ENCODE measurements at places on chromosomes 4 and X.

- no peak for DNase-seq
Measured at GRCh38 chrX:14872355-14872754, 514 bp downstream of the FANCB start.

DNA sequence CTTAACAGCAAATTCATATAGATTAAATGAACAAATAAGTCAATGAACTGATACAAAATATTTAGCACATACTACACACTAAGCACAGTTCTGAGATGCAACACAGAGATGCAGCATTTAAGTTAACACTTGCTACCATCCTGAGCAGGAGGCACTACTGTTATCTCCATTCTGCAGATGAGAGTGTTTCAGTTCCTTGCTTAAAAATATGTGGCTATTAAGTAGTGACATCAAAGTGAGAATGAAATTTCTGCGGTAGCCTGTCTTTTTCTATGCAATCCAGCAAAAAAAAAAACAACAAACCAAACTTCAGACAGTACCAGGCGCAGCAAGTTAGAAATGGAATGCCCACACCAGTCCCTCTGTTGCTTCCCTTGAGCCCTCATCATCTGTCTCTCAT is 90.8 kb downstream of the SHISA3 start:
- no peak for DNase-seq

DNA sequence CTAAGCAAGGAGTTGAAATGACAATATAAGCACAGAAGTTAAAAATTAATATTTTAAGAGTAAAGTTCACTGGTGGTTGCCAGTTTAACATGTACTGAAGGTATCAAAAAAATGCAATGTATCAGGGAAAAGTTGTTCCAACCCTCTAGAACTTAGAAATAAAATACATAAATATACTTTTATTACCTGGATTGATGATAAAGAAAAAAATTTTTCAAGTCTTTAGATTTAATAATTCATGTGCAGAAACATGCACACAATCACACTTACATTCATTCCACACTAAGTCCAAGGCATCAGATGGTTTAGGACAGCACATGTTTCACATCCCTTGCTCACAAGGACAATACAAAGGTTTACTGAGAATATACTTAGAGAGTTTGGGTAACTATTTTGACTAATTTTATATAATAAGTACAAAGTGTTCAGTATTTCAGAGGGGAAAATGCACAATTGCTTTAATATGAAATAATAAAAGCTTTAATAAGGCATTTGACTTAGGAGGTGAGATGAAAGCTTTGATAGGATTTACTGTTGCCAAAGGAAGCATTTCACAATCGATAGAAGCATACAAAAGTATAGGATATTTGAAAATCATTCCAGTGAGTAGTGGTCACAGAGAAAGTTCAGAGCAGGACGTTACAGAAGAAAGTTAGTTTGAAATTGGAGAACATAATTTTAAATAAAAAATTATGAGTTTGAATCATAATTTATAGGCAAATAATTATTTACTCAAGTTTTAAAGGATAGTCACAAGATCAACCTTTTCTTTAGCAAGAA is 392 bp upstream of the UGT2A3 start:
- no peak for DNase-seq

- DNase-seq: no peak
Measured at GRCh38 chr4:135485371-135485770, 1283.8 kb upstream of the PABPC4L start.

DNA sequence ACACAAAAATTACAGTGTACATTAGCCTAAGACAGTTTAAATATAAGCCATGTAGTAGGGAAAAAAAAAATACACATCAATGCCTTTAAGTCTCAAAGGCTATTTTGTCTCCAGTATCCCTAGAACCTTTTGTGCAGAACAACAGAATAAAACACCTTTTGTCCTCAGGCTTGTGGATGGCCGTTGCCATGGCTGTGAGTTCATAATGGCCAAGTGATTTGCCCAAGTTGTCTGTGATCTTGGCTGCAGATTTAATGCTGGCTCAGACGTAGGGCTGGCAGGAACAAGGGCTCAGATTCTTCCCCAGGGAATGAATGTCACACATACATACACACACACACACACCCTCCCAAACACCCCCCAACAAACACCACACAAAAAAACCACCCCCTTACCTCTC is 25.3 kb downstream of the GPM6B start:
- DNase-seq: no peak

DNA sequence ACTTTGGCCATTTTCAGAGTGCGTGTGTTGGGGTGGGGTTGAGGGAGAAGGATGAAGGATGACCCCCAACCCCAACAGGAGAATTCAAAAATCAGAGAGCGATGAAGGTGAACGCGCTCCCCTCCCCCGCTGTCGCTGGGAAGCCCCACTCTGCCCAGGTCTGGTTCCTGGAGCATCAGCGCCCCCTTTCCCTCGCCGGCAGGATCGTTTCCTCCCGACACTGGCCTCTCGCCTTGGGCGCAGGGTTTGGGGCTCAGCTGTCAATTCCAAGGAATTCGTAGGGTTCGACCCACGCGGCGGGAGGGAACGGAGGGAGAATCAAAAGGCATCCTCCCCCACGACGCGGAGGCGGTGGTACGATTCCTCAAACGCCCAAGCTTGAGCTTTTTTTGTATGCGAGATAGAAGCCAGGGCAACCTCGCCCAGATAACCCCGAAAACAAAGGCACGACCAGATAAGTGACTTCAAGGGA is 1.0 kb upstream of the PDGFRA start:
- DNase-seq: no peak

DNA sequence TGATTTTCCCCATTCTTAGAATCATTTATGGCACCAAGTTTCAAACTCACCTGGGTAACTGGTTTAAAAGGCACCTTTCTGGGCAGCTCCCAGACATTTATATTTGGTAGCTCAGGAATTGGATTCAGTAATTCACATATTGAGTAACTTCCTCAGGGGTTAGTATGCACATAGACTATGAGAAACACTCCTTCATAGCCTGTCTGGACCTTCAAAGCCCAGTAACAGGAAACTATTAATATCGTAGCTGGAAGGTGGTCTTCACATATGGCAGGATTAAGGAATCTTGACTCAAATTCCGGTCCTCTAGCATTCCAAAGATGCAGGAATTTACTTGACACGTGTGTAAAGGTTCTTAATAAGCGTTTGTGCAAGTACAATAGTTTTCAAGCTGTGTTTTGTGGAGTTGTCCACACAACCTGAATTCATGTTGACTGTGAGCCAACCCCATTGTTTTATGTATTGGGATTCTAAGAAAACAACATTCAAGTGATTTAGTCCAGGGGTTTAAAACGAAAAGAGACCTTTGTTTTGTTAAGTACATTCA is 78.4 kb downstream of the PLS3 start:
- DNase-seq: no peak

GRCh38 chr4:38818441-38818976 is 13.9 kb upstream of the TLR1 start:
- DNase-seq: no peak

GRCh38 chr4:113614414-113614813 is 147.1 kb downstream of the CAMK2D start:
- DNase-seq: no peak

DNA sequence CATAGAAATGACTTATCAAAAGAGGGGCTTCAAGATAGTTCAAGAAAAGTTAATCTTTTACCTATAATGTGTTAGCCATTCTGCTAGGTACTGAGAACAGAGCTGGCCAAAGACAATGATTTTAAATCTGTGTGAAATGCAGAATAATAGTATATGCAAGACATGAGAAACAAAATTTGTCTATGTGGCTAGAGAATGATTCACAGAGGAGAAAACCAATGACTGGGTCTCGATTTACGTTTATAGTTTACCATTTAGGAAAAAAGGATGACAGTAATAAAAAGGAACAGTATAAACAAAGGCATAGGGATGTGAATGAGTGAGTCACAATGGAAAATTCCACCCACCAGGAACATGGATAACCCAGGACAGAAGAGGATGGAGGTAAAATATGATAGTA is 31.9 kb downstream of the NPFFR2 start:
- DNase-seq: no peak

DNA sequence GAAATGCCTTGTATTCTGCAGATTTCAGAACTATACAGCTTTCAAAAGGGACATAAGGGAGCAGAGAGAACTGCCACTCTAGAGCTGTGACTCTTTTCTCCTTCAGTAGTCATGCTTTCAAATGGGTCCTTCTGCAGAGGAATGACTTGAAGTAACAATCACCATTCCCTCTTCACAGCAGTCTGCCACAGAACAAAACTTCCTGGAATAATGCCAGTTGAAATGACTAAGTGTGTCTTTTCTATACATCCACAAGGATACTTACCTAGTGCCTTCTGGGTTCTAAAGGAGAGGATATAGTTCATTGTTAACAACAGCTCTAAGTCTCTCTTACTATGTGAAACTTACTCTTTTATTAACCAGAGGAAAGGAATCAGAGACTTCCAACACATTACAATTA is 515.4 kb upstream of the ATOH1 start:
- no peak for DNase-seq

GRCh38 chrX:136452614-136453013 is 35.1 kb upstream of the BRS3 start:
- no peak for DNase-seq

GRCh38 chr4:123770884-123771283 is 374.3 kb downstream of the SPRY1 start:
- DNase-seq: no peak

DNA sequence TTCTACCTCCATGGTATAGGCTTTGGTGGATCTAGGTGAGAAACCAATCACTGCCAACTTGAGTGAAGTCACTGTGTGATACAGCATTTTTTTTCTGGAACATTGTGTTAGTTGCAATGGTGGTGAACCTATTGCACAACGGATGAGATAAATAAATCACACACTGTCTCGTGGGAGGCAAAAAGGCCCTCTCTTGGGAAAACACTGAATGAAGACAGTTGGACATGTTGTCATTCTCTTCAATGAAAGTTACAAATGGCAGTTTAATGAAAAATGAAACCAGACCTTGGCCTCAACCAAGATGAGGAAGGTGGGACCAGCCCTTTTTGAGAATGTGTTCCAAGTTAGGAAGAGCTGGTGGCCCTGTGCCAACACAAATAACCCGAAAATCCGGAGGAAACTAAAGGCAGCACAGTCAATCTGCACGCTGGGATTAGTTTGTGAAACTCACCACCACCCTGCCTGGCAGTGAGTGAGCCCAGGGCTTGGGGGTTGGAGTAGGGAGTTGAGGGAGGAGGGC is 5.4 kb upstream of the ADGRG2 start:
- no peak for DNase-seq

GRCh38 chrX:46165411-46165810 is 379.8 kb downstream of the ZNF674 start:
- DNase-seq: no peak

GRCh38 chrX:38175139-38175538 is 45.5 kb downstream of the SRPX start:
- no peak for DNase-seq

- no peak for DNase-seq
Measured at GRCh38 chrX:86103061-86103460, 45.2 kb upstream of the DACH2 start.
